Lower lobe of right lung (tissue), 2 donors: ENCODE measurements at places on chromosomes 16 and 17. TPM values are rescaled to one million over a fixed set of nuclear protein-coding genes. Genes with fewer than 3 reads are reported as not detected.

The PRCD gene
- total RNA-seq: 8.2 TPM

The MPV17L gene
- 1.4 TPM for total RNA-seq

The TNK1 gene
- total RNA-seq: 4.1 TPM

The B4GALNT2 gene
- 0.15 TPM for total RNA-seq

The KRTAP1-1 gene
- not detected for total RNA-seq

The ZSCAN10 gene
- not detected for total RNA-seq

The NPIPB13 gene
- 27.6 TPM for total RNA-seq

The TBX4 gene
- 22.3 TPM for total RNA-seq

The BEAN1 gene
- 0.15 TPM for total RNA-seq

The ITGAD gene
- 0.62 TPM for total RNA-seq

The SLC5A10 gene
- total RNA-seq: not detected

The HCRT gene
- total RNA-seq: not detected

The TBC1D3E gene
- not detected for total RNA-seq

The TMEM238L gene
- not detected for total RNA-seq

The GRAPL gene
- total RNA-seq: 10.8 TPM

The ZNF423 gene
- 10.7 TPM for total RNA-seq

The KRT36 gene
- not detected for total RNA-seq

The GSDMA gene
- total RNA-seq: 0.62 TPM
